ENCODE measurements at places on chromosomes 16 and 17. TPM values are rescaled to one million over a fixed set of nuclear protein-coding genes. Genes with fewer than 3 reads are reported as not detected.

ASB16 gene
- total RNA-seq: not detected

DNA sequence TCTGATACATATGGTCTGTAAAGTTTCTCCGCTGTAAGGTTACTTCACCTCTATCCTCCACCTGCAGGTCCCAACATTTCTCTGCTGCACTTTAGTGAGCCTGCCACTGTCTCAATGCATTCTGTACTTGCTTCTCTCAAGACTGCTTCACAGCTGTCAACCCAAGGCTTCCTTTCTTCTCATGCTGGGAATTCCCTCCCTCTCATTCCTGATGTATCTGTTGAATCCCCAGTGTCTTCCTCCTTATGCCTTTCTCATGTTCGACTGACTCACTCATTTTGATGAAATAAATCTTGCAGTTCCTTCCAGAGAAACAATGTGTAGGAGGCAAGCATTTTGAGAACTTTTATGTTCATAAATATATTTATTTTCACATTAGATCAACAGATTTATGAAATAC is 288.3 kb downstream of the CNTNAP4 start:
- no peak for DNase-seq

DNA sequence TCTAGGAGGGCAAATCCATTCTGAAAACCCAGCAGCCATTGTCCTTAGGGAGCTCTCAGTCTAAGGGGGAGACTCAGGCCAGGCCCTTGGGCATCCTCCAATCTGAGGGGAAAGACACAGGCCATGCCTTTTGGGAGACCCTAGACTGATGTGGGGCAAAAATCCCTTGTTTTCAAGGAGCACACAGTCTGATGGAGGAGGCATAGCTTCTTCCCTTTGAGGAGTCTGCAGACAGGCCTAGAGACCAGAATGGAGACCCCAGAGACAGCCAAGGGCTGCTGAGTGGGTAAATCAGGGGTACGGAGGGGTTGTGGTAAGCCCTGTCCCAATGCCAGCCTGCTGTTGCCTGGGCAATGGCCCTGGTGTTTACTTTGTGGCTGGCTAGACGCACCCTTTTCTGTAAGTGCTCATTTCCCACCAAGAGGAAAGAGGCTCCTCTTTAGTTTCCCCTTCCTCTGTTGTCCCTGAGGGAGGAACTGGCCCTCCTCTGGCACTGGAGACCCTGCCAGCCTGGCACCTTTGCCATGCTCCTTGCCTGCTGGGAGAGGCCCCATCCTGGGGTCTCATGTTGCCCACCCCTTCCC is 19.3 kb downstream of the ARHGAP23 start:
- DNase-seq: no peak

MPV17L gene
- total RNA-seq: 11.7 TPM
